ENCODE measurements at places on chromosomes 6 and 20.
A peak's percentile ranks its signal among the peaks of the same experiment; 100 is the strongest.

DNA sequence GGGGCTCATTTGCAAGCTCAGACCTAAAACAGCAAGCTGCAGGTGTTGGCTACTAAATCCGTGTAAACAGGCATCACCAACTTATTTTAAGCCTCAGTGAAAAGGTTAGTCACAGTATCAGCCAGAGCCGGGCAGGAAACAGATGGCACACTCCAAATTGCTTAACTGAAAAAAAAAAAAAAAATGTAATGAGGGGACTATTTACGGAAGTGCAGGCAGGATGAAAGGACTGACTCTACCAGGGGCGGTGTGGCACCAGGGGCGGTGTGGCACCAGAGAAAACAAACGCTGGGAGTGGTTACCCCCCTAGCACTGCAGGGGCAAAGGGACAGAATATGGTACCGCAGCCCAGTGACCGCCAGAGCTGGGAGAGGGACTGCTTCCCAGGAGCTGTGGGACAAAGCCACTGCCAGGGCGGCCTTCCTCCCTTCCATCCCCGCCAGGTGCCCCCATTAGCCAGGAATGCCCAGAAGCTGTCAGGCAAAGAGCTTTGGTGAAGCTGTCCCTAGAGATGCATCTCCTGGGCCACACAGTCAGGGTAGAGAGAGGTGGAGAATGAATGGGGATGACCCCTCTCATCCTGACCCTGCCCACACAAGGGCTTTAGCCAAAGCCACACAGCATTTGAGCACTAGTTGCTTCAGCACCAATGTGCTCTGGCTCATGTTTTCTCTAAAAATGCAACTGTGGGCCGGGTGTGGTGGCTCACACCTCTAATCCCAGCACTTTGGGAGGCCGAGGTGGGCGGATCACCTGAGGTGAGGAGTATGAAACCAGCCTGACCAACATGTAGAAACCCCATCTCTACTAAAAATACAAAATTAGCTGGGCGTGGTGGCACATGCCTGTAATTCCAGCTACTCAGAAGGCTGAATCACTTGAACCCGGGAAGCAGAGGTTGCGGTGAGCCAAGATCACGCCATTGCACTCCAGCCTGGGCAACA lies 39.6 kb upstream of the GFOD1 start:
- no peak for DNase-seq

DNA sequence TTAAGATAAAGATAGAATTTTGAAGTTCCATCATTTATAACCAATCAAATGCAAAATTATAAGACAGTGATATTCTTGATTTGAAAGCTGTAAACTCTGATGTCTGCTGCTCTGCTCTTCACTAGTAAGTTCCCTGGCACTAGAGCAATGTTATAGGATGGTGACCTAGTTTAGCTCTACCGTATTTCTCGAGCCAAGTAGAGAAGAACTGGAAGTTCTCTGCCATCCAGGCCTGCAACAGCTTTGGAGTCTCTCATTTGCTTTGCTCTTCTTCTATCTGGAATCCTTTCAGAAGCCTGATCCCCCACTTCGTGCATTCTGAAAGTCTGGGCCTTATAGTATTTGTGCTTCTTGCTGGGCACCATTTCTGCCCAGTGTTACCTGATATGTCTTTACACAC lies 100.3 kb downstream of the PLCB1 start:
- DNase-seq = no peak

DNA sequence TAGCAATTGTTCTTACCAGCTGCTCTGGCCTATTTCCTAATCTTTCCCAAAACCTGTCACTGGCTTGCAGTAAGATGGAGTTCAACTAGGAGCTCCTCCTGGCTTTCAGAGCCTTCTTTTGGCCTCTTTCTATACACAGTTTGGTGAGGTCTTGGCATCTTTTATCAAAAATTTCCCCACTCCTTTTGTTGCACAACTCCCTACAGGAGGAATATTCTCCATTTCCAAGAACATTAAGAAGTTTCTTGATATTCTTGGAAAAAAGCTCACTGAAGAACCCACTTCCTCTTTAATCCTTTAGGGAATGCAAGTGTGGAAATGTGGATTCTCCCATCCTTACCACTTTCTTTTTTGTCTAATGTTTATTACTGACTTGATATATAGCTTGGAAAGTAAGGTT lies 171.3 kb upstream of the KCNK16 start:
- DNase-seq = no peak

DNA sequence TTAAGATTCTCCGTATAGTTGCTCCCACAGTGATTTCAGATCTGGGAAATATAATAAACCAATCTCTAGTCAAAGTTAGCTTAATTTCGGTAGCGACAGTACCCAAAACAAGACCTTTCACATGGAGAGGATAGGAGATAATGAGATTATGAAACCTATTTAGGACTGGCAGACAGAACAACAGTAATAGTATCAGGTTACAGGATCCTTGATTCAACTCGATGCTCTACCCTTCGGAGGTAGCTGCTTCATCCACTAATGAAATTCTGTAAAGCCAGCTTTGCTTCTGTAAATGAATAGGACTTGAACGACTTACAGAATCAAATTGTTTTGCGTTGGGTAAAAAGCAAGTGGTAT lies 534 bp upstream of the AKIRIN2 start:
- no peak for DNase-seq

DNA sequence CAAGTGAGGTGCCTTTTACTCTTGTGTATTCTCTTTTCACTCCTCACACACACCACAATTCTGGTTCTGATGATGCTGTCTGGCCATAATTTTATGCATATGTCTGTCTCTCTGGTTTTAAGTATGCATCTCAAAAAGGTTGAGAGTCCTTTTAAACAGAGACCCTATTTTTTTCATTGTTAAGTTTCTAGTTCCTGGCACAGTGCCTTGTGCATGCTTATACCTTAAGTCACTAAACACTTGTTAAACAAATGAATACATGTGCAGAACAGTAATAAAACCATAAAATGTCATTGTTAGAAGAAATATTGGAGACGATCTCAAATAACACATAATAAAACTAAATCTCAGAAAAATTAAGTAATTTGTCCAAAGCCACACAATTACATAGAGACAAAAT lies 7.9 kb downstream of the ROS1 start:
- no peak for DNase-seq

DNA sequence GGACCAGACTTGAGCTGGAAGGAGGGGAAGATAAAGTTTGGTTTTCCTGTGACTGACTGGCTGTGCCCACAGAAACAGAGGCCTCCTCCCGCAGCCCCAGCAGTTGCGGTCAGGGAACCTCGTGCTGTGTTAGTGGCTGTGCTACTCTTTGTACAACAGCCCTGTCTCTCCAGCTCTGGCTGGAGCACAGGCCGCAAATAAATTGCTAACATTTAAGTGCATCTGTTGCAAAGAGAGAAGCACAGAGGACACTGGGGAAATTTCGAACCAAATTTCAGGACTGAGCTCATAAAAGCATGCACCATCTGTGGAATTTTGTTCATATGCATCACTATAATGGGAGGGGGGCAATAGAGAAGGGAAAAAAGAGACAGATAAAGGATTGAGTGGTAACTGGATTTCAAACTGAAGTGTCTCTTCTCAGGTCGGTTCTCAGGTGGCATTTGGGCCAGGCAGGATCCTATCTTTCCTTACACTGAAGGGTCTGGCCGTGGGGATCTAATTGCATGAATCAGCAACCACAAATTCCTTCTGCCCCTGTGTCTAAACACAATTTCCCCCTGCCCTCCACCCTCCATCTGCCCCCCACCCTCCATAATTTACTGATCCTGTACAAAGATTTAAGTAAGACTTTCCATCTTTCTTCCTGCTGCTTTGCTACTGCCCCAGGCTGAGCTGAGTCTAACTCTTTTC lies 88.9 kb upstream of the ATXN1 start:
- no peak for DNase-seq

DNA sequence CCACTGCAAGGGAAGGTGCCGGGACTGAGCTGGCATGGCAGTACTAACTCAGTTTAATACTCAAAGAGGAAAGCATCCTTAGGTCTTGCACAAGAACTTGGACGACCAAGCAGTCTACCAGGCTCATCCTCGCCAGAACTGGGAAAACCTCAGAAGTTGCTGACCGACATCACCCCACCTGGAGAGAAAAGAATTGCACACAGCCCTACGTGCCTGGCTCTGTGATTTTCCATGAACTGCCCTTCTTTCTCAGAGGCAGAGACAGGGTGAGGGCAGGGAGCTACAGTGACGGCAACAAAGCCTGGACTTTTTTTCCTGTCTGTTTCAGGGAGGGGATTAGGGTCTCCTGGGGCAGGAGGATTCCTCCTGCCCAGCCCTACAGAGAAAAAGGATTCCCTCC lies 8.0 kb downstream of the JAG1 start:
- DNase-seq = no peak

- no peak for DNase-seq
Measured at GRCh38 chr6:17536586-17536985, 63.5 kb upstream of the FAM8A1 start.

DNA sequence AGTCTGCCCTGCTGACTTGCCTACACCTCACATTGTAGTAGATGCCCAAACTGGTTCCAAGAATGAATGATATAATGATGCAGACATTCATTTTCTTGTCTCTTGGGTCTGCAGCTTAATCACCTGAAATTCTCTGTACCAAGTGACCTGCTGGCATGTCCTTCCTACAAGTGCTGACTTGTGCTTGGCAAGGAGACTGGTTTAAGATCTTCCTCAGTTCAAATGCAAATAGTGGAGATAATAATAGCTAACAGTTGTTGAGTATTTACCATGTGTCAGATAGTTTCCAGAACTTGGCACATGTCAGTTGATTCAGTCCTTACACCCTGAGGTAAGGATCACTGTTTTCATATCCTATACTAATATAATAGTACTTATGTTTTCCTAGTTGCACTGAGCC lies 223.4 kb downstream of the SLC24A3 start:
- no peak for DNase-seq

DNA sequence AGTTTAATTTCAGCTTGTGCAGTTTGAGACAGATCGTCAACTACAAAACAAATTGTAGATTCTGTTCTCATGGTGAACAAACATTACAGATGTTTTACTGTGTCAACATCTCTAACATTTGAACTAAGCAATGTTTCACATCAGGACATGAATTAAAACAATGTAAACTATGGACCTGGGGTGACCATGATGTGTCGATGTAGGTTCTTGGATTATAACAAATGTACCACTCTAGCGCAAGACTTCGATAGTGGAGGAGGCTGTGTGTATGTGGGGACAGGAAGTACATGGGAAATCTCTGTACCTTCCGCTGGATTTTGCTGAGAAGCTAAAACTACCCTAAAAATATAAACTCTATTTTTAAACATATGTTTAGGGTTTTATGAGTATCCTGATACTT lies 17.1 kb downstream of the HIVEP2 start:
- no peak for DNase-seq

- no peak for DNase-seq
Measured at GRCh38 chr6:52976149-52976548, 18.9 kb downstream of the GSTA4 start.

GRCh38 chr20:61119273-61119672 lies 132.8 kb upstream of the CDH4 start:
- DNase-seq = no peak

- DNase-seq = no peak
Measured at GRCh38 chr6:133955582-133956415, 2.8 kb downstream of the TBPL1 start.

- DNase-seq = no peak
Measured at GRCh38 chr6:165891320-165891719, 228.3 kb upstream of the PDE10A start.

- no peak for DNase-seq
Measured at GRCh38 chr6:50925548-50925947, 106.9 kb downstream of the TFAP2B start.

DNA sequence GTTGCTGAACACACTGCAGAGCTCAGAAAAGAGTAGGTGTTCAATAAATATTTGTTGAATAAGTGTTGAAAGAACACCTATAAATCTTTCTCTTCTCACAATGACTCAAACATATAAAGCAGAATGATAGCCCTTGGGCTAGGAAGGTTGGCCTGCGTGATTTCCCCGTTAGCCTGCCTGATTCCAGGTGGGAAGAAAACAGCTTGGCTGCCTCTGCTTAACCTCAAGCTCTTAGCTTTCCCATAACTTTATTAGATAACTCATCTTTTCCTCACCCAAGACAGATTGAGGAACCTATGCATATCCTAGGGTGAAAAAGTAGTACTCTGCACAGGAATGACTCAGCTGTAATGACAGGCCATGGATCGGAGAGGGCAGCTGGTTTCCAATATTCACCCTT lies 300.3 kb upstream of the ID4 start:
- no peak for DNase-seq

DNA sequence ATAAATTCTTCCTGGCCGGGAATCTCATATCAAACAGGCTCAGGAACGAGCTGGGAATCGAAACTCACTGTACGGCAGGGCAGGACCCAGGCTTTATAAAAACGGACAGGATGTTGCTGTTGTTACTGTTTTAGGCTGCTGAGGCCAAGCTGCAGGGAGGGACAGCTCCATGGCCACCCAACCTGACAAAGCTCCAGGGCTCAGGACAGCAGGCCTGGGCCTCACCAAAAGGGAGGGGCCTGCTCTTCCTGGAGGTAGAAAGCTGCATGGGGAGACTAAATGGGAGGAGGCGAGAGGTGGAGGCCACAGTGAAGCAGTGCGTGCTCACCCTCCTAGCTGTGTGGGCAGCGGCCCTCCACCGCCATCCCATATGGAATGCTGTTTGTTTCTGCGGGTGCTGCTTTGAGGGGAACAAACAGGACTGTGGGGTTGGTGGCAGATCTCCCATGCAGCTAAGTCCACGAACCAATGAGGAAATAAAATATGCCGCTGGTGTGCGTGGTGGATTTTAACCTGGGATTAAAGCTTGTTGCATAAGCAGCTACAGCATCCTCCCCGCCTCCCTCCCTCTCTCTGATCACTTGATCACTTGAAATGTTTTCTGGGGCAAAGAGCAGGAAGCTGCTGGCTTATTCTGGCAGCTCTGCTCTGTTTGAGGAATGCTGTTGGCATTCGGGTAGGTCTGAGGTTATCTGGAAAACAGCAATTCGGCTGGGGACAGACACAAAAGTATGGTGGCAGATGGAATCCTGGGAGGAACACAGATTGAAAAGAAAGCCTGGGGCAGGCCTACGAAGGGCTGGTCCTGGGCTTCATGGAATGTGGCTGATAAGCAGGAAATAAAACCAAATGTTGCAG lies 2.4 kb upstream of the ZMYND8 start:
- peak; percentile 47 for DNase-seq

DNA sequence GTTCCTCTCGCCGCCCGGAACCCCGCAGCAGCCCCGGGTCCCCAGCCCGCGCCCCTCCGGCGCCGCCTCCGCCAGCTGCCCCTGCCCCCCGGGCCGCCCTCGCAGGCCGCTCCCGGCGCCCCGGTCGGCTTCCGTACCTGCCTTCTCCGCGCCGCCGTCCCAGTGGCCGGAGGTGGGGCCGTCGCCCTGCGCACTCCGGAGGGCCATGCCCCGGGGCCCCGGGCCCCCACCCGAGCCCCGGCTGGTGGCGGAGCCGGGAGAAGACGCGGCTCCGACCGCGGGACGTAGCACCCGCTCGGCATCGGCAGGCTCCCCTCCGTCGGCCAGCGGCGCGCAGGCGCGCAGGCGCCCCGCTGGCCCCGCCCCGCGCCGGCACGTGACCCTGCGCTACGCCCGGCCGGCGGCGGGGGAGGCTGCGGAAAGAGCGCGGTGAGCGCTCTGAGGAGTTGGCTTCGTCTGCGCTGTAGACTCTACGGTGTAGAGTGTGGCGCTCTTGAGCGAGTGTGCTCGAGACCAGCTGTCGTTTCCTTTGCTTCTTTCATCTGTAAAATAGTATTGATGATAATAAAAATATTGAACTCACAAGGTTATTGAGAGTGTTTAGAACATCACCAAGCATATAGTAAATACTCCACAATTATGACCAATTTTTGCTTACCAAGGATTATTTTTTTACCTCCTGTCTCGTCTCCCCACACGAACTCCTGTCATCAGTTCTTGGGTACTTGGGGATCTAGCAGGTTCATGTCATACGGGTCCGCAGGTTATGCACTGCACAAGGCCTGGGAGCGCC lies at the start of gene TBC1D20:
TSS of gene TBC1D20 (minus strand) at position 335 of the 793 bp plus-strand sequence. CDS start at position 207, 128 bp downstream.
- peak; percentile 87 for DNase-seq

GRCh38 chr6:117976030-117976651 lies 69.1 kb downstream of the SLC35F1 start:
- DNase-seq = no peak

All from mesothelial cell of epicardium (in vitro differentiated cells).